PC-9 (cell line): ENCODE measurements at places on chromosomes 12 and 14. TPM values are rescaled to one million over a fixed set of nuclear protein-coding genes. Genes with fewer than 3 reads are reported as not detected.

DNA sequence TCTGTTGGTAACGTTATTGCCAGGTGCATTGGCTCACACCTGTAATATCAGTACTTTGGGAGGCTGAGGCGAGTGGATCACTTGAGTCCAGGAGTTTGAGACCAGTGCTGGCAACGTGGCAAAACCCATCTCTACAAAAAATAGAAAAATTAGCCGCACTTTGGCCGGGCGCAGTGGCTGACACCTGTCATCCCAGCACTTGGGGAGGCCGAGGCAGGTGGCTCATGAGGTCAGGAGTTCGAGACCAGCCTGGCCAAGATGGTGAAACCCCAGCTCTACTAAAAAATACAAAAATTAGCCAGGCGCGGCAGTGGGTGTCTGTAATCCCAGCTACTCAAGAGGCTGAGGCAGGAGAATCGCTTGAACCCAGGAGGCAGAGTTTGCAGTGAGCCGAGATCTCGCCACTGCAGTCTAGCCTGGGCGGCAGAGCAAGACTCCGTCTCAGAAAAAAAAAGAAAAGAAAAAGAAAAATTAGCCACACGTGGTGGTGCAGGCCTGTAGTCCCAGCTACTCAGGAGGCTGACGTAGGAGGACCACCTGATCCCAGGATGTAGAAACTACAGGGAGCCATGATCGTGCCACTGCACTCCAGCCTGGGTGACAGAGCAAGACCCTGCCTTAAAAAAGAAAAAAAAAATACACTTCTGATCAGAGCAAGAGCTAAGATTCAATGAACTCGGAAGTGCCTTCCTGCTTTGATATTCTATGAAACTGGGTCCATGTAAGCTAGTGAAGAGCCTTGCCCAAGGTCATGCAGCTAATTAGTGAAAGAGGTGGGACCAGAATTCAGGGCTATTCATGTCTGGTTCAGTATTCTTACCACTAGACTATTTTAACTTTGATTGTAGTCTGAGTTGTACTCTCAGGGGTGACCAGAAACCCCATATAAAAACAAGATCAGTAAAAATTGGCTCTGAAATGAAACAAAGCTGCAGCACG, 4.2 kb upstream of the RNASE8 start:
- no peak overlapping the region for H3K4me3 ChIP-seq
- H3K36me3 ChIP-seq, result no peaks in the 10 kb centered on the region
- H3K27ac ChIP-seq, result no peak overlapping the region

DNA sequence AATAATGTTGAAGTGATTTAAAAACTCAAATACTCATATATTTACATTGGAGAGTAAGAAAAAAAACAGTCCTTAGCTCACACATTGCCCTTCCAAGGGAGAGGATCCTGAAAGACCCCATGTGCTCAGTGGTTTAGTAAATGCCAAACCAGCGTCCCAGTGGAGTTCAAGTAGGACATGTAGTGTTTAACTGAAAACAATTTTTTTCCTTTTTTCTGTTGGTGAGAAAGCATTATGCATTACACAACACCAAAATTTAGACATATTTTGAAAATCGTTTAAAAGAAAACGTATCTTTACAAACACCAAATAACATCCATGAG, 33.6 kb downstream of the UBR7 start:
- no peak overlapping the region for H3K4me3 ChIP-seq
- H3K4me1 ChIP-seq, result peaks cover 14% of the 10 kb centered on the region
- no peak for DNase-seq
- peaks cover 5% of the 10 kb centered on the region; the same call in 1 of the 2 replicates for H3K36me3 ChIP-seq

DNA sequence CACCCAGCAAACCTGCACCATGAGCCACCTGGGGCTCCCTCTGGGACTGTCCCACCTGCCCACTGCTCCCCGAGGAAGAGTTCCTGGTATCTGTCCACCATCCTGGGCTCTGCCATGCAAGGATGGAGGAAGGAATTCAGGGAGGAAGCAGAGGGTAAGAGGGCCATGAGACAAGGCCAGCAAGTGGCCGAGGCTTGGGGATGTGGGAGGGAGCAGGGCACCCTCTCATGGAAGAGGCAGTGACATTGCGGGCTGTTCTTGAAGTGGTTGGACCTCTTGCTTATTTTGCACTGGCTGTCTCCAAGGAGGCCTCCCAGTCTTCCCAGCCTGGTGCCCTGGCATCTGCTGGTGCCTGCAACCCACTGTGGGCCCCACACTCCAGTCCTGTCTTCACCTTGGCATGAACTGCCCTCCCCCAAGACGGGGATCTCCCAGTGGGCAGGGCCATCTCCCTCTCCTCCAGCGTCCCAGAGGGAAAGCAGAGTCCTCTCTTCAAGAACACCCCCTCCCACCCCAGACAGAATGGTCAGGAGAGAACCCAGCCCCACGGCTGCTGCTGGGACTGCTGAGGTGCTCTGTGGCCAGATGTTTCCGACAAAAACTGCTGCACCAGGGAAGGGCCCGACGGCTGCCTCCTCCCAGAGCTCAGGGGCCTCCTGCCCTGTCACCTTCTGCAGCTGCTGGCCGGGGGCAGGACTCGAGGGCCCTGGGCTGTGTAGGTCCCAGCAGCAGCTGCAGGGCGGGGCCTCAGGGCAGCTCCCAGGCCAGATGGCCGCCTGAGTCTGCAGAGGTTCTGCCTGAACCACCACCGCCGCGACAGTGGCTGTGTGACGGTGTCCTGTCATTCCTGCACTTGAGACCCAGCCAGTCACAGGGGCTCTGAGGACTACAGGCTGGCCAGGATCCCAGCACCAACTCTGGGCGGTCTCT, 1.8 kb upstream of the AKT1 start:
- no peak overlapping the region for H3K27ac ChIP-seq
- H3K36me3 ChIP-seq, result no peaks in the 10 kb centered on the region
- DNase-seq, result peak; percentile 8
- peaks cover 34% of the 10 kb centered on the region for H3K4me1 ChIP-seq
- H3K27me3 ChIP-seq, result no peaks in the 10 kb centered on the region

- H3K27ac ChIP-seq, result no peak overlapping the region
- no peak overlapping the region for H3K4me3 ChIP-seq
- H3K4me1 ChIP-seq, result no peaks in the 10 kb centered on the region
Observed at GRCh38 chr14:94103554-94104150, 6.9 kb upstream of the IFI27 start.

The INSM2 gene
- not detected in 2 replicates for total RNA-seq

- no peak overlapping the region for H3K4me3 ChIP-seq
- no peak overlapping the region for H3K27ac ChIP-seq
- DNase-seq, result no peak
- H3K27me3 ChIP-seq, result no peaks in the 10 kb centered on the region
- H3K4me1 ChIP-seq, result no peaks in the 10 kb centered on the region
Observed at GRCh38 chr14:83908419-83908818, 1621.5 kb upstream of the FLRT2 start.

DNA sequence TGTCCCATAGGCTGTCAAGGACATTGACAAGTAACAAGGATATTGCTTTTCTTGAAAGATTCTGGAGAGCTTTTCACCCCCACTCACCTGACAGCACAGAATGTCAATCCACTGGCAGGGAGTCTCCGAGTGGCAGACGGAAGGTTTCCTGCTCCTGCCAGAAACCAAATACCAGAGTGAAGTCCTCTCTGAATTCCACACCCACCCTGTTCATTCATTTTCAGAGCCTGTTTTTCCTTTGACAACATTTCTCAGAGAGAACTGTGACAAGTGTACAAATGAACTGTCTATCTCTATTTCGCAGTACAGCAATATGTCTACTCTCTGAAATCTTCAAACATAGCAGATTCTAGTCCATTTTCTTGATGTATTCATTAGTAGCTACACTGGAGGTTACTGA, 26.2 kb upstream of the BICD1 start:
- H3K27ac ChIP-seq, result no peak overlapping the region
- H3K27me3 ChIP-seq, result no peaks in the 10 kb centered on the region
- DNase-seq, result no peak
- H3K36me3 ChIP-seq, result no peaks in the 10 kb centered on the region
- no peak overlapping the region for H3K4me3 ChIP-seq

The CCNB1IP1 gene
- total RNA-seq, result 30.8 and 34.0 TPM in 2 replicates

GRCh38 chr12:88793096-88793495, 212.8 kb upstream of the KITLG start:
- H3K36me3 ChIP-seq, result no peaks in the 10 kb centered on the region
- no peak overlapping the region for H3K27ac ChIP-seq
- no peaks in the 10 kb centered on the region for H3K4me1 ChIP-seq
- H3K4me3 ChIP-seq, result no peak overlapping the region
- no peak for DNase-seq

GRCh38 chr12:54197431-54197909, 8.7 kb upstream of the SMUG1 start:
- H3K27ac ChIP-seq, result no peak overlapping the region
- H3K27me3 ChIP-seq, result peaks cover 13% of the 10 kb centered on the region; the same call in 1 of the 2 replicates
- no peak overlapping the region for H3K4me3 ChIP-seq
- H3K4me1 ChIP-seq, result peaks cover 9% of the 10 kb centered on the region; the same call in 1 of the 2 replicates

GRCh38 chr14:55701638-55702037, 121.6 kb downstream of the KTN1 start:
- DNase-seq, result no peak
- no peaks in the 10 kb centered on the region for H3K27me3 ChIP-seq
- H3K36me3 ChIP-seq, result no peaks in the 10 kb centered on the region
- H3K4me3 ChIP-seq, result no peak overlapping the region
- peaks cover 18% of the 10 kb centered on the region for H3K4me1 ChIP-seq

The CRY1 gene
- 15.7 and 18.1 TPM in 2 replicates for total RNA-seq

The KCNMB4 gene
- total RNA-seq, result 6.3 and 6.7 TPM in 2 replicates

The SLC6A13 gene
- total RNA-seq, result not detected in 2 replicates

- no peaks in the 10 kb centered on the region for H3K36me3 ChIP-seq
- no peak overlapping the region for H3K4me3 ChIP-seq
- H3K4me1 ChIP-seq, result no peaks in the 10 kb centered on the region
Observed at GRCh38 chr12:101746196-101746595, 6.9 kb upstream of the SYCP3 start.

The AACS gene
- total RNA-seq, result 46.8 and 48.5 TPM in 2 replicates

GRCh38 chr12:14239935-14240872, 125.3 kb upstream of the ATF7IP start:
- no peaks in the 10 kb centered on the region for H3K27me3 ChIP-seq
- peak overlapping the region; percentile 51 for H3K4me3 ChIP-seq
- peak; percentile 94 for DNase-seq

- H3K36me3 ChIP-seq, result 0 out of 2 replicates have a peak, but pooled peaks cover 4% of the 10 kb centered on the region
- peak overlapping the region; percentile 85 for H3K27ac ChIP-seq
- H3K4me1 ChIP-seq, result peaks cover 38% of the 10 kb centered on the region
- no peak for DNase-seq
- H3K4me3 ChIP-seq, result peak overlapping the region; percentile 98
Observed at GRCh38 chr12:22624548-22624869, 462 bp upstream of the ETNK1 start.

GRCh38 chr12:39628836-39629235, 9.2 kb upstream of the ABCD2 start:
- no peaks in the 10 kb centered on the region for H3K27me3 ChIP-seq
- H3K27ac ChIP-seq, result no peak overlapping the region
- no peak for DNase-seq
- H3K4me3 ChIP-seq, result no peak overlapping the region
- no peaks in the 10 kb centered on the region for H3K4me1 ChIP-seq

DNA sequence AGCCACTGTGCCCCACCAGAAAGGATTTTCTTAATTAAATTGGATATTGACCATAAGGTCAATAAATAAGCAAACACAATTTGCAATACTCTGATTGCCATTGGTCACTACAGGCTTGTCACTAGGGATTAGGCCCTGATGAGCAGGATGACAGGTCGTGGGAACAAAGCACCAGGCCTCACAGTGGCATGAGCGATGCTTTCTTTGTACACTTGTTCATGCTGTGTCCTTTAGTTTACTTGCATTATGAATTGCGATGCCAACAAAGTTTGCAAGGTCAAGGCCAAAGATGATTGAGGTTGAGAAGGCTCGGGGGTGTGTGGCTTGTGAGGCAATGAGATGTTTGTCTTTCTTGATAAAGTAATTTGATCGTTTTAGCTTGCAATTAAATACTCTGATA, 136.0 kb downstream of the TTC8 start:
- no peaks in the 10 kb centered on the region for H3K4me1 ChIP-seq
- no peak for DNase-seq
- H3K4me3 ChIP-seq, result no peak overlapping the region
- H3K27me3 ChIP-seq, result no peaks in the 10 kb centered on the region
- no peaks in the 10 kb centered on the region for H3K36me3 ChIP-seq

GRCh38 chr14:64979336-64980074, 7.2 kb upstream of the FNTB start:
- no peaks in the 10 kb centered on the region for H3K27me3 ChIP-seq
- H3K4me1 ChIP-seq, result no peaks in the 10 kb centered on the region; the same call in 1 of the 2 replicates
- no peak overlapping the region for H3K27ac ChIP-seq
- DNase-seq, result no peak

The OSBPL8 gene
- 53.2 and 66.5 TPM in 2 replicates for total RNA-seq

The ASPG gene
- total RNA-seq, result 0.33 TPM in 1 of 2 replicates, not detected in the other

The CEP128 gene
- 24.2 and 29.3 TPM in 2 replicates for total RNA-seq

DNA sequence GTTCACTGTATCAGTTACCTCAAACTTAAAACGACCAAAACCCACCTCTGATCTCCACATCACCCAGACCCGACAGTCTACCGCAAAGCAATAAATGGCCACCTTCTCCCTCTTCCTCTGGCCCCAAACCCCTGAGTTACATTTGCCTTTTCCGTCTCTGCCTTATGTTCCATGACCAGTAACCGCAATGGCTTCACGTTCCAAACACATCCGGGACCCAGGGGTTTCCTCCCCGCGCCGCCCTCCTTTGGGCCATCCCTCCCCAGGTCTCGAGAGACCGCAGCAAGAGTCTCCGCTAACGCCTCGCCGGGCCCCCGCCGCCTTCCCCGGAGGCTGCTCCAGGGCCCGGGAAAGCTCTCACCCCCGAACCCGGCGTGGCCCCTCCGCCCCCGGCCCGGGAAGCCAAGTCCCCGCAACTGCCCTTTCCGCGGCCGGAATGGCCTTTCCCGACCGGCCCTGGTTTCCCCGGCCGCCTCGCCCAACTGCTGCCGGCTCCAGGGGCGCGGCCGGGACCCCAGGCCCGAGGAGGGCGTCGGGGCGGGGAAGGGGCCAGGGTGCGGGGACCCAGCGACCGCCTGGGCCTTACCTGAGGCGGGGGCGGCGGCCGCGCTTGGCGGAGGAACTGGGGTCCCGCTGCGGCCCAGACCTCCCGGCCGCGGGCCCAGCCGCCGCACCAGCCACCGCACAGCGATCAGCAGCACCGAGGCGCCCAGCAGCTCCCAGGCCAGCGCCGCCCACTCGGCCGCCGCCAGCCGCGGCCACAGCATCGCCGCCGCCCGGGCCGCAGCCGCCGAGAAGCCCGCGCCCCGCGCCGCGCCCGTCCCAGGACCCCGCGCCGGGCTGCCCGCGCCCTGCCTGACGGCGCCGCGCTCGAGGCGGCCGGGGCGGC, at the start of gene ANKLE2:
Gene ANKLE2 (minus strand): TSS at position 801 of the 889 bp plus-strand sequence. CDS start 34 bp downstream, at position 767.
- peaks cover 4% of the 10 kb centered on the region for H3K36me3 ChIP-seq
- peaks cover 12% of the 10 kb centered on the region for H3K4me1 ChIP-seq
- peak within 1 kb of the TSS; percentile 99 for H3K4me3 ChIP-seq
- no peak for DNase-seq

GRCh38 chr12:5259523-5259922, 172.4 kb upstream of the NTF3 start:
- DNase-seq, result no peak
- peaks cover 16% of the 10 kb centered on the region; the same call in 1 of the 2 replicates for H3K27me3 ChIP-seq
- no peaks in the 10 kb centered on the region for H3K36me3 ChIP-seq
- H3K4me3 ChIP-seq, result no peak overlapping the region
- no peaks in the 10 kb centered on the region for H3K4me1 ChIP-seq
- H3K27ac ChIP-seq, result no peak overlapping the region

The CLEC14A gene
- total RNA-seq, result 0.23 and 0.31 TPM in 2 replicates

The OTOGL gene
- not detected in 2 replicates for total RNA-seq
